ENCODE measurements at places on chromosomes 1 and 21.

- no peak for DNase-seq
Observed at GRCh38 chr1:35745124-35745730, 24.6 kb downstream of the CLSPN start.

DNA sequence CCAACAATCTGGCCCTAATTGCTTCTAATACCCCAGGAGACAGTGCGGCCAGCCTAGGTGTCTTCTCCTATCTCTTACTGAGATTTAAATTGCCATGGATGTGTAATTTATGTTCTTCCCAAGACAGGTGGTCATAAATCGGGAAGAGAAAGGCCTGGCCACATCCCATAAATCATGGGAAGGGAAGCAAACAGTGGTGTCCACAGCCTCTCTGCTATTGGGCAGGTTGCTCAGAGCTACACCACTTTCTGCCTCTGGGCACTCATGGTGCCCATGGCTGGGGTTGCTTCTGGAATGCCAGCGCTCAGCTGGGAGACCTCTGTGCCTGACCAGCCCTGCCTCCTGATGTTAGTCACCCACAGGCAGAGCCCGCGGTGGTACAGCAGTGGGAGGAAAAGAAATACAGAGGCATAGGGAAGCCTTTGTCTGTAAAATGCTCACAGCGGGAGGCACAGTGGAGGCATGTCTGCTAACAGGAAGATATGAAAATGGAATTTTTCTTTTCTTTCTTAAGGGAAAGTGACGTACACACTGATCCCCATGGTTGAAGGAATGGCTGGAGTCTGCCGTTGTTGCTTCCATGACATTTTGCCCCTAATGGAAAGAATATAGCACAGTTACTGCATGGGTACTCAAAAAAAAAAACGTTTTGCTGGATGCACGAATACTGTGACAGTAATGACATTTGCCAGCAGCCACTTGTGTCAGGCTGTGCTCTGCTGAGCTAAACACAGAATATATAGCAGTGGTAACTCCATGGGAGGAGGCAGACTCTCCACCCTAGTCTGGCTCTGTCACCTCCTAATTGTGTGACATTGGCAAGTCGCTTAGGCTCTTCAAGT is 21.9 kb downstream of the MTARC1 start:
- DNase-seq: no peak

GRCh38 chr1:111959436-111959835 is 30.0 kb downstream of the KCND3 start:
- DNase-seq: no peak

DNA sequence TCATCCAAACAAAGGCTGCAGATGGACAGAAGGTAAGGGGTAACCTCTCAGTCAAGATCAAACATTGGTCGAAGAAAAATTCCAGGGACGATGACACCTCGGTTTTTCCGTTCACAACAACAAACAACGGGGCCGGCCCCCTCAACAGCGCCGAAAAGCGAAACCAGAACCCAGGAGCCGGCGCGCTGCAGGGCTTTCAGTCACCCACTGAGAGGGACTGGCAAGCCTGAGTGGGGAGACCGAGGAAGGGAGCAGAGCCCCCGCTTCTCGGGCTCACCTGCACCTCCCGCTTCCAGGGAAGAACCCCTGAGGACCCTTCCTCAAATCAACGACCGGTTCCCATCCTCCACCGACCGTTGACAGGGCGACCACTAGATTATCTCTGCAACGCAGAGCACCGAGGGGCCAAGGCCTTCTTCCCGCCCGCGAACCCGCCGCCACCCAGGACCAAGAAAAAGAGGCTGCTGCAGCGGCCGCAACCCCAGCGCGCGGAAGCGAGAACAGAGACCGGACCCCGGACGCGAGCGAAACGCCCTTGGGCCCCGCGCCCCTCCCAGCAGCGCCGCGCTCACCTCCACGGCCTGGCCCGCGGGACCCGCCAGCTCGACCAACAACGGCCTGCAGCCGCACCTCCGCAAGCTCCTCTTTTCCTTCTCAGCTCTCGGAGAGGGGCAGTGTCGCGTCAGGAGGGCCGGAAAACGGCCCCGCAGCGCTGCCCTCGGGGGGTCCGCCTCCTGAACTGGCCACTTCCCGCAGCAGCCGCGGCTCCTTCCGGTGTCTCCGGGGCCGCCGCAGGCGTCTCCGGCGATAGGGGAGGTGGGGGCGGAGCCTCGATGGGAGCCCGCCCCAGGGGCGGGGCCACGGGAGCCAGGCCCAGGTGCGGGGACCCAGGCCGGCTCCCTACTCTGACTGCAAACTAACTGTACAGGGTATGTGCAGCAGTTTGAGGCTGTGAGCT is at the start of gene USP33:
USP33 (minus strand) TSS at position 782 of the 958 bp plus-strand sequence. CDS start 18,155 bp downstream, outside the sequence.
- DNase-seq: peak; percentile 8

GRCh38 chr1:224433041-224433691 is 1.4 kb downstream of the WDR26 start:
- no peak for DNase-seq

DNA sequence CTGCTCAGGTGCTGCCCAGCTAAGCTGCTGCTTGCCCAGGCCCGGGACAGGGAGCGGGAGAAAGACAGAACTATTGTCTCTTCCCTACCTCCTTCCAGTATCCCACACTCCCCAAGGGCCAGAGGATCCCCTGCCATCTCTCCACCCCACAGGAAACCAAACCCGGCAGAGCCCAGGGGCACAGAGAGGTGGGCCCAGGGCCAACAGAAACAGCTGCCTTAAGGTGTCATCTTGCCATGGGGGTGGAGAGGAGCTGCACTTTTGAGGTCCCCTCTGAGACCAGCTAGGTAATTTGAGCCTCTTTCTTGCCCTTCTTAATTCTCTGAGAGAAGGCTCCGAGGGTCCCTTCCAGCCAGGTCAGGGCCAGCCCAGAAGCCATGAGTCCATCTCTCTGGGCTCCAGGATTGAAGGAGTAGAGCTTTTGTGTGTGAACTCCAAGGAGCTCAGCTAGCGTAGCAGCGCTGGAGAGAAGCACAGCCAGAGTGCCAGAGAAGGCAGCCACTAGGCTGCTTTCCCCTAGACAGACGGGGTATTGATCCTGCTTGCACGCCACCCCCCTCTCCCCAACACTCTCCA is 9.7 kb upstream of the GPR61 start:
- DNase-seq: no peak

DNA sequence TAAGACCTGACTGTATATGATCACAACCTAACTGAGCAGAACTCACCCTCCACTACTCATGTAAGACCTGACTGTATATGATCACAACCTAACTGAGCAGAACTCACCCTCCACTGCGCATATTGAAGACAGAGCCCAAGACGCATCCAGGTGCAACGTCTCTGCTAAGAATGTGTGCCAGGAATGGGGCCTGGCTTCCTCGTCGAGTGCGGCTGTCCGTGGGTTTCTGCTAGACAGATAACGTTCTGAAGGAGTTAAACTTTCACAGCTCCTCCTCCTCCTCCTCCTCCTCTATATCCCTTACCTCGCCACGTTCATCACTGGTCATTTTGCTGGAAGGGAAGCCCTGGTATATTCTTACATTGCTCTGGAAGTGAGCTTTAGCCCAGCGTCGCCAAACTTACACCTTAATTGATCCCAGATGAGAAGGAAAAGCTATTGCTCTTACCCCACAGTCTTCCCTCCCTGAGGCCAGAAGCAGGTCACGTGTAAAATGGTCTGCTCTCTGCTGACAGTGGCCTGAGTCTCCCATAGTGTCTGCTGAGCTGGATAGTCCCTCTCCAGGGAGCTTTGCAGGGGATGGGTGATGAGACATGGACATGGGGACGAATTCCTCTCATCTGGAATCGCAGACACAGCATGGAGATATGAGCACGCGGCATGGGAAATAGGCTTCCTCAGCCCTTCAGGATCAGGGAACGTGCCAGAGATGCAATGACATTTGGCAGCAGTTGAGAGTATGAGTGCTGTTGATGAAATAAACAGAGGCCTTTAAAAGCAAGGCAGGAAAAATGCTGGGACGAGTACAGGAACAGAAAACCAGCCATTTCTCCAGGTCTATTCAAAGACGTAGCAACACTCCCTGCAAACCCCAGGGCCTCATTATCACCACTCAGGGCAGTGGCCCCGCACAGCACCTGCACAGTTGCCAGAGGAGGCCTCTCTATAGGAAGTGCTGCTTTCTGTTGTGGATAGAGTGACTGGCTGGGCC is 528.1 kb downstream of the KIF26B start:
- no peak for DNase-seq

GRCh38 chr1:230463326-230463725 is 37.2 kb upstream of the PGBD5 start:
- DNase-seq: no peak

DNA sequence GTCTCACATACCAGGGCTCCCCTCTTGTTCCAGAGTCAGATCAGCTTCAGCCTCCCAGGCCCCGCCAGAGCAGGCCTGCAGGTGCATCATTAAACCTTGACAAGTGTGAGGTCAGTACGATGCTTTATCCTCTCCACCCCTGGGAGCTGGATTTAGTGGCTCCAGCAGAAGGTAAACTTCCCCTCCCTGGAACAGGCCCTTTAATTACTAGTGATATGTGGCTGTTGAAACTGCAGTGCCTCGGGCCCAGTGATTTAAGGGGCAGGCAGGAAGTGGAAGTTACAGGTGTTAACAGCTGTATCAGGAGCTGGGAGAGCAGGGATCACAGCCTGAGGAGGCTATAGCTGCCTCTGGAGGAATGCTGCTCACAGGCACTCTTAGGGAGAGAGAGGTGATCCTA is 132.4 kb upstream of the KLHDC7A start:
- DNase-seq: no peak

DNA sequence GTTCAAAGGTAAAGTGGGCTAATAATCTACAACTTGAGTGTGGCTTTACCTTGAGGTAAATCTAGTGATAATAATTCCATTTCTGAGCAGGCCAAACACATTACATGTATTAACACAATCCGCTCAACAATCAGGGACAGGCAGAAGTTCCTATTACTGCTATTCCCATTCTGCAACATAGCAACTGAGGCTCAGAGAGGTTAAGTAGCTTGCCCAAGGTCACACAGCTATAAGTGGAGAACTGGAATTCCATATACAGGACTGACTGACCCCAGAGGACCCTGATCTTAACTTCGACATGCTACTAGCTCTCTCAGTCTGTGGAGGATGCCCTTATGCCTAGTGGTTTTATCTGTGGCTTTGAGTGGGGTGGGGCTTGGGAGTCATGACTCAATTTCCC is 110.1 kb downstream of the TRABD2B start:
- no peak for DNase-seq

GRCh38 chr1:240575981-240576662 is 35.8 kb downstream of the GREM2 start:
- DNase-seq: no peak

- DNase-seq: no peak
Observed at GRCh38 chr1:175317309-175317708, 124.7 kb upstream of the KIAA0040 start.

DNA sequence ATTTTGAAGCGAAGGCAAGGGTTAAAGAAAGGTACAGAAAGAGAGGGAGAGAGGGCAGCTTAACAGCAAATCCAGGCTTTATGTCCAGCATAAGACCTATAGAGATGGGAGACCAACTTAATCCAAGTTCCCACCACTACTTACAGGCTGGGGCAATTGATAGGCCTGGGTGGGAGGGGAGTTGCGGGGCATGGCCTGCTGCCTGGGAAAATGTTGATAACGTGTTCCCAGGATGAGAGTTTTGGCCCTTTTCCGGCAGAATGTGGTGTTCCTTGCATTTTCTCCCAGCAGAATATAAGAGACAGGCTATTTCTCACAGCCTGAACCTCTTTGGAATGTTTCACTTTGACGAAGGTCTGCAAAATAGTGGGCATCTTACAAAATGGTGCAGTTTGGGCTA is 34.9 kb upstream of the PLA2G5 start:
- DNase-seq: no peak

DNA sequence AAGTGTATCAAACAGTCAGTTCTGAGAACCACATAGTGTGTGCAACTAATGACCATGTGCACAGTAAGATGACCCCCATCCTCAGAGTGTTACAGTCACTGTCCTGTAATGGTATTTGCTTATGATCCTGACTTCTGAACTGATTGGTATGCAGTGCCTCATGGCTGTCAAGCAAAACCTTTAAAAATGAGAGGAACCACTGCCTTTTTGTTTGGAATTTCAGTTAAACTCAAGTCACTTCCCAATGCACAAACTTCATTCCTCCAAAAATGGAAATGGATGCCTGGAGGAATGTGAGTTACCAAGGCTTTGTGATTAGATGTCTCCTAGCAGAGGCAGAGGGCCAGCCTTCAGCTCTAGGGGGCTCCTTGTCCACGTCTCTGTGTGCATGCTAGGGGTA is 10.5 kb downstream of the C1orf198 start:
- no peak for DNase-seq

DNA sequence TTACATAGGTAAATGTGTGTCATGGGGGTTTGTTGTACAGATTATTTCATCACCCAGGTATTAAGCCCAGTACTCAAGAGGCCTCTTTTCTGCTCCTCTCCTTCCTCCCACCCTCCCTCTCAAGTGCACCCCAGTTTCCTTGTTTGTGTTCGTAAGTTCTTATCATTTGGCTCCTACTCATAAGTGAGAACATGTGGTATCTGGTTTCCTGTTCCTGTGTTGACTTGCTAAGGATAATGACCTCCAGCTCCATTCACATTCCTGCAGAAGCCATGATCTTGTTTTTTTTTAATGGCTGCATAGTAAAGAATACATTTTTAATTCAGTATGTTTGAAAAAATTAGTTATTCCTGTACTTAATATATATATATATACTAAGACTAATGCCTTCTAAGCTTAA is 107.7 kb downstream of the CLDN17 start:
- no peak for DNase-seq

- DNase-seq: no peak
Observed at GRCh38 chr1:87300628-87301027, 28.1 kb upstream of the LMO4 start.

DNA sequence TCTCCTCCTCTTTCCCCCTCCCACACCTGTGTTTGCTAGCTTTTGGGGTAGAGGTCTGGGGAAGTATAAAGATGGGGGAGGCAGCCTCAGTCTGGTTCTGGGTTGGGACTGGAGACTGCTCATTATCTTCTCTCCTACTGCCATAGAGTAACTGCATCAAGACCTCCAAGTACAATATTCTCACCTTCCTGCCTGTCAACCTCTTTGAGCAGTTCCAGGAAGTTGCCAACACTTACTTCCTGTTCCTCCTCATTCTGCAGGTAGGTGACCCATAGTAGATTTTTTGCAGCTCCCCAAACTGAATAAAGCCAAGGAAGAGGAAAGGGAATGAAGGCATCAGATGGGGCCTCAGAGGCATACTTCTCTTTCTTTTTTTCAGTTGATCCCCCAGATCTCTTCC is 5.3 kb downstream of the ATP8B2 start:
- no peak for DNase-seq

- no peak for DNase-seq
Observed at GRCh38 chr1:248807067-248807737, 18.5 kb downstream of the SH3BP5L start.

Measured in NCI-H2081 treated with DMSO at 0.1 percent for 48 hours (cell line).